ENCODE measurements at places on chromosomes 1 and 21. TPM values are rescaled to one million over a fixed set of nuclear protein-coding genes. Genes with fewer than 3 reads are reported as not detected.

DNA sequence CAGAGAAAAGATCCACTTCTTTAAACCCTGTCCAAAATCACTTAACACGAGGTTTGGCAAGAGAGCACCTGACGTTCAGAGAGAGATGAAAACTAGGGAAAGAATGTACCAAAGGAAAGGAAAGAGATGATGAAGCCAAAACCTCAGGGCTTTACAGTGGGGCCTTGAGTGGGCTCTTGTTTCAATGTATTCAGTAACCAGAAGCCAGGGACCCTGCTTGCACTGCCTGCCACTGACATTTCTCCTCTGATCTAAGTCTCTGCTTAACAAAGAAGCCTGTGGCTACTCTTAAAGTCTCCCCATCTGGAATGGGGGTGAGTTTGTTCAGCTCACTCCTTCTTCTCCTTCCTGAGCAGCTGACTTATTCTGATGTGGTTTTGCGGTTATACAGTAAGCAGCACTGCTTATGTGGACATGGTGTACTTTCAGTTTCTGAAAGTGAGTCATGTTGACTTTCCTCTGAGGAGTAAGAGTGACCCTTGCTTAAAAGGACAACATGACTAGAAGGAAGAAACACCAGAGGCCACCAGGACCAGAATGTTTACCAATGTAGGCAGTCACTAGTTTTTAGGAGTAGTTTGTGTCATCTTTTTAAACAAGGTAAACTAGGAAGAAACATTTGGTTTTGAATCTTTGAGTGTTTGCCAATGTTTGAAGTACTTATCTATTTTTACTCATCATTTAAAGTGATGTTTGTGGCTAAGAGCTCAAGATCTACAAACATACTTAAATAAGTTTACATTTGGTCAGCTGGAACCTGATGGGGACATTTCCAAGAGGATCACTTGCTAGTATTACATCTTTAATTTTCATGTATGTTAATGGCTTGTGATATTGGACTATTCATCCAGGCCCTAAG is 87.4 kb downstream of the FASLG start:
- no peaks in the 10 kb centered on the region for H3K4me1 ChIP-seq
- no peaks in the 10 kb centered on the region for H3K27me3 ChIP-seq
- peak overlapping the region; percentile 52 for H3K27ac ChIP-seq

GRCh38 chr1:111163363-111163762 is 23.3 kb downstream of the CEPT1 start:
- H3K27ac ChIP-seq, result no peak overlapping the region
- no peaks in the 10 kb centered on the region for H3K4me1 ChIP-seq
- H3K27me3 ChIP-seq, result no peaks in the 10 kb centered on the region
- no peak overlapping the region for H3K4me3 ChIP-seq
- no peaks in the 10 kb centered on the region for H3K36me3 ChIP-seq
- no peak for DNase-seq

DNA sequence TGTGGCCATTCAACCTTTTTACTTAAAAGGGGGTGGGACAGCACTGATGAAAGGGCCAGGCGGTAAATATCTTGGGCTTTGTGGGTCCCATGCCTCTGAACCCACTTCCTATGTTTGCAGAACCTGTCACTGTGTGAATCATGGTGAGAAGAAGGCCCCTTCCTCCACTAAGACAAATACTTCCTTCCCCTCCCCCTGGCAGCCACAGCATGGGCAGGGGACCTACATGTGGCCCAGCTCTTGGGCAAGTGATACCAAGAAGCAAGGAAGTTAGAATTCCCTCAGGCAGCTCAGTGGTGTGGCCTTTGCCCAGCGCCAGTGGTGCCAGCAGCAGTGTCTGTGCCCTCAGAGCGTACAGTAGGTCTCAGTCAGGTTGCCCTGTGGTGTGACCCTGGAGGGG is 168.6 kb downstream of the TRIM33 start:
- DNase-seq, result peak; percentile 43
- H3K36me3 ChIP-seq, result no peaks in the 10 kb centered on the region

DNA sequence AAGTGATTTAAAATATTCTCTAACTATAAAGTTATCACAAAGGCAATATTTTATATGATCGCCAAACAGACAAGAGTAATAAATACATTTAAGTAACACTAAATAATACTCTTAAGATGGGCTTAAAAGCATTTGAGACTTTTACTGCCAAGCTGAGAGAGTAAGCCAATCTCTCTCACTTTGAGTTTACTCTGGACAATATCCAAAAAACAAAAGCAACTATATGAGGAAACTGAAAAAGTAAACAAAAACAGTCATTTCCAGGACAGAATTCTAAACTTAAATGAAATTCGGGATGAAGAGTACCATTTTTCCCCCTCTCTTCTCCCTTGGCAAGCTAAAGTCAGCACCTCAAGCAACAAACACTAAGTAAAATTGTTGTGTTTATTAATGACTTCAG is 173.2 kb downstream of the COP1 start:
- DNase-seq, result no peak
- H3K4me1 ChIP-seq, result peaks cover 5% of the 10 kb centered on the region
- no peak overlapping the region for H3K4me3 ChIP-seq

DNA sequence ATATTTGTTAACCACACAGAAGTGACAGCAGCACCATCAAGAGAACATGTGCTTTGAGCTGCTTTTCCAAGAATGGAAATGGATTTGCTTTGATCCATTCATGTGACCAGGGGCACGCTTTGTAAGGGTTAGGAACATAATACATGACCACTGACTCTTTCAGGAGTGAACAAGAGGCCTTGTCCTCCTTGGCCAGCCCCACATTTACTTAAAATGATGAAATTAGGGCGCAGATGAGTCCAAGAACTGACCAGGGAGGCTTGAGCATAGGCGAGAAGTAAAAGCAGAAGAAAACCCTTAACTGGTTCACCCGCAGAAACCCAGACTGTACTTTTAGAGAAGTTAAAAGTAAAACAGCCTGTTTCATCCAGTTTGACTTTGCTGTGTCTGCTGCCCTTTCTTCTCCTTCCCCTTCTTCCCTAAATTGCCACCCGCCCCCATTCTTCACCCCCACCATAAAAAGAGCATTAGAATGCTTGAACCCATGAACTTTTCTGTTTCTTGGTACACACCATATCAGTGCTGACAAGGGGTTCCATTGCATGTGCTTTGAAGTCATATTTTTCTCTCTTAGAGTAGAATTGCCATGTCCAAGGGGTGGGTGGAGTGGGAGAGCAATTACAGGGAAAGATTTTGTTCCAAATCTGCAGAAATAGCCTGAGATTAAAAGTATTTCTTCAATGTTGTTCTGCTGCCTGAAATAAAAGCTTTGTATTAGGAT is 2.6 kb upstream of the GLUL start:
- no peak for DNase-seq
- H3K27me3 ChIP-seq, result no peaks in the 10 kb centered on the region
- no peak overlapping the region for H3K4me3 ChIP-seq

DNA sequence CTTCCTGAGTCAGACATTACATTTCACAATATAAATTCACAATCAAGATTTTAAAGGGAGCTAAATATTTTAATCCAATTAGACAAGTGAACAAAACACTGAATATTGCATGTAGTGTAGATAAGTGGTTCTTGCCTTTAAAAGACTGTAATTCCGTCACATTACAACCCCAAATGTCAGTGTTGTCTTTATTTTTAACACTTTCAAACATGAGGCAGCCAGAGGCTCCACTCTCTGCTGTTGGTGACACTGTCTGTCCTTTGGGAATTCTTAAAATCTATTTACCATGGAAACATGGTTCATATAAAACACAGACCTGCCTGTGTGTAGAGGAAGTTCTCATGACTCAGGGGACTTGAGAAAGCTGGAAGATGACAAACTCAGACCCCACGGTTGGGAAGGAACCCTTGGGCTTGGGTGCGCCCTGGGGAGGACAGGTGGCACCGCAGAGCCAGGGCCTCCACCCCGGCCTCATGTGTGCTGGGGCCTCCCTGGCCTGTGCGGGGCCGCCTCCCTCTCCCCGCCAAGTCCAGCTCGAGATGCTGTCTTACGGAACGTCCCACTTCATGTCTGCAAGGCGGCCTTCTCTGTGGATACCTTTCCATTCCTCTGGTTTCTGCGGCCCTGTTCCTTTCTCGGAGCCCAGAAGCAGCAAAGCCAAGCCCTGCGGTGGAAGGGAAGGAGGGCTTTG is 239.0 kb downstream of the SDCCAG8 start:
- DNase-seq, result no peak
- H3K36me3 ChIP-seq, result no peaks in the 10 kb centered on the region
- no peak overlapping the region for H3K4me3 ChIP-seq

DNA sequence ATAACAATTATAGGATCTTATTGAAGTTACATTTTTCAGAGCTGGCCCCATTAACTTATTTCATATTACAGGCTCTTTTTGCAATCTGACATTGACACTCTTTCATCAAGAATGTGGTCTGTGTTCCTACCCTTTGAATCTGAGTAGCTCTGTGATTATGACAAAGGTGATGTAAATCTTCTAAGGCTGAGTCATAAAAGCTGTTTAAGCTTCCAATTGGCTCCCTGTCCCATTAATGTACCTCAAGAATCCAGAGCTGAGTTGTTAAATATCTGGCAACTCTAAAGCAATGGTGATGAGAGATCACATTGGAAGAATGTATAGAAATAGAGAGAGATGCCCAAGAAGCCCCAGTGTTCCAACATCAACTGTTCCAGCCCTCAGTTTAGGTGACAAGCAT is 178.5 kb upstream of the DEPDC1 start:
- H3K4me1 ChIP-seq, result no peaks in the 10 kb centered on the region
- H3K36me3 ChIP-seq, result no peaks in the 10 kb centered on the region
- no peak overlapping the region for H3K27ac ChIP-seq
- no peaks in the 10 kb centered on the region for H3K27me3 ChIP-seq

GRCh38 chr1:40133312-40133665 is 27.9 kb upstream of the RLF start:
- H3K36me3 ChIP-seq, result no peaks in the 10 kb centered on the region
- no peak overlapping the region for H3K4me3 ChIP-seq
- H3K27ac ChIP-seq, result no peak overlapping the region
- no peaks in the 10 kb centered on the region for H3K4me1 ChIP-seq

GRCh38 chr1:6499296-6499695 is 7.8 kb upstream of the PLEKHG5 start:
- H3K4me3 ChIP-seq, result no peak overlapping the region
- H3K27ac ChIP-seq, result no peak overlapping the region
- H3K36me3 ChIP-seq, result no peaks in the 10 kb centered on the region
- H3K27me3 ChIP-seq, result peaks cover 34% of the 10 kb centered on the region

GRCh38 chr1:205930799-205931281 is 12.4 kb downstream of the SLC26A9 start:
- peaks cover 10% of the 10 kb centered on the region for H3K27me3 ChIP-seq
- no peaks in the 10 kb centered on the region for H3K36me3 ChIP-seq
- no peak for DNase-seq
- H3K4me3 ChIP-seq, result no peak overlapping the region

- DNase-seq, result no peak
- H3K4me3 ChIP-seq, result no peak overlapping the region
- H3K4me1 ChIP-seq, result peaks cover 78% of the 10 kb centered on the region
- H3K27ac ChIP-seq, result peak overlapping the region; percentile 86
- no peaks in the 10 kb centered on the region for H3K27me3 ChIP-seq
Measured at GRCh38 chr1:211332830-211333229, 6.2 kb downstream of the TRAF5 start.

- H3K27me3 ChIP-seq, result no peaks in the 10 kb centered on the region
- H3K4me1 ChIP-seq, result peaks cover 12% of the 10 kb centered on the region
- H3K4me3 ChIP-seq, result no peak overlapping the region
- no peak overlapping the region for H3K27ac ChIP-seq
- no peaks in the 10 kb centered on the region for H3K36me3 ChIP-seq
Measured at GRCh38 chr1:40635763-40636500, 29.6 kb downstream of the RIMS3 start.

- H3K27ac ChIP-seq, result no peak overlapping the region
- no peak overlapping the region for H3K4me3 ChIP-seq
- no peaks in the 10 kb centered on the region for H3K36me3 ChIP-seq
Measured at GRCh38 chr21:37939838-37940237, 23.6 kb upstream of the KCNJ6 start.

DNA sequence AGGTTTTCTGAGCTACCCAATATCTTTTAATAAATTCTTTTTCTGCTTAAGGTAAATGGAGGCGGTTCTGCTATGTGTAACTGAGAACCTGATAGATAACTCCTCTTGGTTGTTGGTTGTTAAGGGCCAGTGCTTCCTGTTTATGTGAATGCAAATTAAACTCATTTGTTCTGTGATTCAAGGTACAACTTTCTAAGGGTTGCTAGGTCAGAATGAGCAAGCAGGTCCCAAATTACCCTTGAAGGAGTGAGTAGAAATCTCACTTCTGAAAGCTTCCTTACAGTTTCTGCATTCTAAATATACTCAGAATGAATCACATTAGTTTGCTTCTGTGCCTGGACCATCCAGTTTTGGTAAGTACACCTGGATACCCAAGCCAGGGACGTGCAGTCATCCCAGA is 15.5 kb upstream of the FAM78B start:
- H3K27me3 ChIP-seq, result no peaks in the 10 kb centered on the region
- H3K4me1 ChIP-seq, result no peaks in the 10 kb centered on the region
- H3K36me3 ChIP-seq, result no peaks in the 10 kb centered on the region
- no peak overlapping the region for H3K4me3 ChIP-seq

GRCh38 chr1:48058135-48059025 is 61.2 kb upstream of the TRABD2B start:
- no peaks in the 10 kb centered on the region for H3K36me3 ChIP-seq
- H3K27me3 ChIP-seq, result no peaks in the 10 kb centered on the region
- no peak overlapping the region for H3K27ac ChIP-seq
- H3K4me1 ChIP-seq, result no peaks in the 10 kb centered on the region
- H3K4me3 ChIP-seq, result no peak overlapping the region
- no peak for DNase-seq

DNA sequence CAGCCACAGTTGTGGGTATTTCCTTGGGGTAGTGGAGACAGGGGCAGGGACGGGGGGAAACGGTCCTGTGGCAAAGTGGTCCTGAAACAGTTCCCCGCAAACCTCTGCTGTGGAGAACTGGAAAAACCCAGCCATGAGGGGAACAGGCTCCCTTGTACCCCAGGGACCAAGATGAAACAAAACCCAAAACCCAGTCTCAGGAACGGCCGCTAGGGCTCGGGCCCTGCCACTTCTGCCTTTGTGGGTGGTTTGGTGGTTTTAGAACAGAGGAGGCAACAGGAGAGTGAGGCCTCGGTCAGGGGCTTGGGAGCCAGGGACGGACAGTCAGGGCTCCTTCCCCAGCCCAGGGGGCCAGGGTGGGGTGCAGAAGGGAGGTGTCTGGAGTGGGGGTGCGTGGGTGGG is 24.8 kb upstream of the EDN2 start:
- H3K4me1 ChIP-seq, result peaks cover 2% of the 10 kb centered on the region
- DNase-seq, result no peak
- no peaks in the 10 kb centered on the region for H3K27me3 ChIP-seq
- no peak overlapping the region for H3K4me3 ChIP-seq
- no peak overlapping the region for H3K27ac ChIP-seq

The CNIH3 gene
- not detected for total RNA-seq

The COL8A2 gene
- 1.2 TPM for total RNA-seq

The TSPEAR gene
- not detected for total RNA-seq

The SLX9 gene
- 8.1 TPM for total RNA-seq

The AMIGO1 gene
- total RNA-seq, result 8.1 TPM
